MV-4-11 (cell line): ENCODE measurements at places on chromosomes 4 and X.

DNA sequence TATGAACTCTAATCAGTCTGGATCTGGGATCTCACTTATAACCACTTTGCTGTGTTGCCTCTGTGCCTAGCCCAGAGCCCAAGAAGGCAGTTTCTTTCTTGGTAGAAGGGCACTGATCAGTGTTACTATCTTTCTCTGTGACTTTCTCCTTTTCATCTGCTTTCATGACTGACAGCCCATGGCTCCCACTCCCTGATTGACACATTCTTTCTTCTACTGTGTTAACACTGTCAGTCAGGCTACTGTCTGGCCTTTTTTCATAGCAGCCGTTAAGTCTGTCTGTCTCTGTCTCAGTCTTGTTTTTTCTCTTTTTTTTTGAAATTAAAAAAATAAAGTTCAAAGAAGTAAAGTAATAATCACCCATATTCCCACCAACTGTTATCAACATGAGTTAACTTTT lies 210.6 kb downstream of the GPC3 start:
- DNase-seq, result no peak

DNA sequence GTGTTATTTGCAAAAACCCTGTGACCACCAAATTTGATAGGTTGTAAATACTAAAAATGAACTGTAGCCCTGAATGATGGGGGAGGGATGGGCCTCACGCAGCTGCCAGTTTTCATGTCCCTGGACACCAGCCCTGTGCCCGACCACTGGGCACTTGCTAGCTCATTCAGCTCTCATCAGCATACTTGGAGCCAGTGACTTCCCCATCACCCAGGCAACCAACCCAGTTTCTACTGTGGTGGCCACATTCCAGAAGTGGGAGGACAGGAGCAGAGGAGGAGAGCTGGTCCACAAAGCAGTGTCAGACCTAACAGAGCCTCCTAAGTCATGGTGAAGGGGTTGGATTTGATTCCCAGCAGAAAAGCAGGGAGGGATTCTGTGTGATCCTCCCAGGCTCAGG lies 128.2 kb downstream of the CPEB2 start:
- DNase-seq, result no peak

GRCh38 chr4:130210864-130211263 lies 1114.9 kb downstream of the C4orf33 start:
- DNase-seq, result no peak

GRCh38 chrX:11886745-11887144 lies 128.7 kb downstream of the MSL3 start:
- DNase-seq, result no peak

- no peak for DNase-seq
These were observed 233.9 kb downstream of the ARAP2 start for GRCh38 chr4:36010397-36010929.

DNA sequence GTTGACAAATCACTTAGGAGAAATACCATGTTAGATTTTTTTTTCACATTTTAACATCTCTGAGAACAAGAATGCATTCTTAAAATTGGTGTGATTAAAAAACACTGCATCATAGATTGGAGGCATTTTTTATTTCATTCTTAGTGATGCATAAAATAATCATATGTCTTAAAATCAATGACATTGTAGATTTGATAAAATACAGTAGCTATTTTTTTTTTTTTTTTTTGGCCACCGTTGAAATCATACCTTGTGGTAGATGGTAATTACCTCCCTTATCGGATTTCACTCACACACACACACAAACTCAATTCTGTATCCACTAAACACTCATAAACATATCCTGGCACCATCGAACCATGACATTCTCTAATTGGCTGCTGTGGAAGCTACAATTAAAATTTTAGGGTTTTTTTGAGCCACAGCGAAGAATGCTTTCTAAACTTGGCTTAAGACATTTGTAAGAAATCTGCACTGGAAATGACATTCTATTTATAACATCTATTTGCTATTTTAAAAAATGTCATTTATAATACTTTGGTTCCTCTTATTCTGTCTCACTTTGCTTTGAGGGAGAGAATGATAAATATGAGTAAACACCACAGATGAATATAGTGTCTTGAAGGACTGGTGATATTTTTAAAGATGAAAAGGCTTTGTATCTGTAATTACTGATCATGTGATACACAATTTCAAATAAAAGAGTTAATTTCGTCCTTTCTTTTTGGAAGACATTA lies 60.1 kb downstream of the CCSER1 start:
- no peak for DNase-seq

- DNase-seq, result no peak
These were observed 182.9 kb downstream of the ZIC3 start for GRCh38 chrX:137748827-137749226.
